NCI-H1092 (cell line): ENCODE measurements at places on chromosomes 7 and 10.

- DNase-seq, result no peak
These were observed 36.7 kb upstream of the PRPS1L1 start for GRCh38 chr7:18064242-18064838.

DNA sequence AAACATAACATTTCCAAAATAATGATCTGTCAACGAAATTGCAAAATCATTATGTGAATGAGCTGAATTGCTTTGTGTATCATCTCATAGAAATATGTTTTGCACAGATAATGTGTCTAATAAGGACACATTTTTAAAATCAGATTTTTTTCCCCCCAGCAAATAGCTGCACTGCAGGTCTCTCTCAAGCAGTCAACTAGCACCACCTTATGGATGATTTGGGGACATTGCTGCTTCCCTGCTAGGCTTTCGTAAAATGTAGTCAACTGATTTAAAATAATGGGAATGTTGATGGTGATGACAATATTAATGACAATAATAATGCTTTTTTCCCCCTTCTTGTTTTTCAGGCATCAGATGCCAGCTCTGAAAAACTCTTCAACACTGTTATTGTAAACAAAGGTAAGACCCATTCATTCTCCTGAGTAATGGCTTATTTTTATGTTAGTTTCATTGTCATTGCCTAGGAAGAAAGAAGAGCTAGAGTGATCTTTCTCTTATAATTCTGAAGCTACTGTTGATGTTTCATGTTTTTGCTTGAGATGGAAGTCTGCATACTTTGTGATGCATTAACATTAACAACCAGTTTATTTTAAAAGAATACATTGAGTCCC is 433.6 kb upstream of the GALNT17 start:
- DNase-seq, result peak; percentile 70

- DNase-seq, result peak; percentile 18
These were observed 8.4 kb downstream of the MLXIPL start for GRCh38 chr7:73615886-73616285.

- DNase-seq, result no peak
These were observed 8.8 kb downstream of the HSPA12A start for GRCh38 chr10:116733566-116733965.

GRCh38 chr7:27110186-27111031 is 7.9 kb upstream of the HOXA2 start:
- DNase-seq, result peak; percentile 28

DNA sequence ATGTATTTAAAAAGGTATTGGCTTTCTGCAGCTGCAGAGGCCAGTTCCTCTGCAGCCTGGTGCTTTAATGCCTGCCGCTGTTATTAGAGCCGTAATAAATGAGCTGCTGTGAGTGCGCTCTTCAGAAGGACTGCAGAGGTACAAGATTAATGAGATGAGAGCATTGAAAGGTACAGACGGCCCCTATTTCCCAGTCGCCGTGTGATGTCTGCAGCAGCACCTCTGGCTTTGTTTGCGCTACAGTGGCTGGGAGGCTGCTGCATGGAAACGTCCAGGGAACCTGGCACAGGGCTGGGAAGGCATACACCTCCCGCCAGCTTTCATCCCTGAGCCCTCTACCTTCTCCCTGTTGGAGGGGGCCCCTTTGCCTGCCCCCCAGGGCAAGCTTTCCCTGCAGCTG is 383.8 kb upstream of the ZMIZ1 start:
- DNase-seq, result peak; percentile 21

- DNase-seq, result no peak
These were observed 32.8 kb upstream of the NUB1 start for GRCh38 chr7:151308791-151309190.
